Skeletal muscle cell (primary cell): ENCODE measurements at places on chromosomes 12 and 14.

- peak; percentile 76 for DNase-seq
Measured at GRCh38 chr14:33646692-33647260, 304.1 kb downstream of the EGLN3 start.

DNA sequence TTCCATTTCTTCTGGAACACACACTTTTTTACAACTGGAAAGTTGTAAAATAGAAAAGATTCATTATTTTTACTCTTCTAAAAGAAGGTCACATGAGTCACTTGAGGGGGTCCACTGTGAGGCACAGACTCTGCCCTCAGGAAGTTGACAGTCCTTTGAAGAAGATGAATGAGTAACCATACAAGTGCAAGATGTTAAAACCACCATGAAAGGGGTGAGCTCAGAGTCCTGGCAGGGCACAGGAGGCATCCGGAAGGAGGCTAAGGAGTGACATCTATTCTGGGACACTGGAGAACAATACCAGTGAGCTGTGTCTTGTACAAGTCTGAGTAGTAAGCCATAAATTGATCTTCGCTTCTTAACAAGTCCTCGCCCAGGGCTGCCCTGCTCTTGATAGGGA is 126.0 kb upstream of the FRMD6 start:
- DNase-seq: no peak

DNA sequence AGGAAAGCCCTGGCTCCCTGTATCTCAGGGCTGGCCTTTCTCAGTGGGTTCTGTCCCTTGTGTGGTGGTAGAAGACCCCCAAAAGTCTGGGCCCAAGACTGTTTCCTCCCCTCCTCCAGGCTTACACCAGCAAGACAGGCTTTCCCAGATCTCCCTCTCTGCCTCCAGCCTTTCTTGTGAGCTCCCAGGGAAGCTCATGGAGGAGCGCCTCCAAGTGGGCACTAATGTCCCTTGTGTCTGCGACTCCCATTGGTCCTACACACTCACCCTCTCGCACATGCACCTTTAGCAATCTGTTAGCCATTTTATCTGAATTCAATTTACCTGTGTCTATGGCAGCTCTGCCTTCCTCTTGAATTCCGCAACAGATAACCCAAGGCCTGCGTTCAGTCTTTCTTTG is 251.1 kb upstream of the CAND1 start:
- no peak for DNase-seq

DNA sequence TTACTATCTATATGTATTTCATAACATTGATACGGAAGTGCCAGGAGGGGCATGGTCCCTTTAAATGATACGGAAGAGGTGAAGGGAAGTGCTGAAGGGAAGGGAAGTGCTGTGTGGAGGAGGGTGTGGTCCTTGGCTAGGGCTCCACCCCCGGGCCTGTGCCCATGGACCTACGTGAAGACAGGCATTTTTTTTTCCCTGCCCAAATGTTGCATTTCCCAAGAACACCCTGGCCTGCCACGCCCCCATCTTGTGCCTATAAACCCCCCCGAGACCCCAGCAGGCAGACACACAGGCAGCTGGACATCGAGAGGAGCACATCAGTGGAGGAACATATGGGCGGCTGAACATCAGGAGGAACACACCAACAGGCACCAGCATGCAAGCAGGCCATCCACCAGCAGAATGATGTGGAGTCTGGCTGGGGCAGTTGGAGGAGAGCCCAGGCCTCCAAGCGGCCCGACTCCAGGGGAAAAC is 134.1 kb downstream of the SLC41A2 start:
- no peak for DNase-seq

GRCh38 chr14:35986219-35986573 is 160.1 kb downstream of the BRMS1L start:
- no peak for DNase-seq

DNA sequence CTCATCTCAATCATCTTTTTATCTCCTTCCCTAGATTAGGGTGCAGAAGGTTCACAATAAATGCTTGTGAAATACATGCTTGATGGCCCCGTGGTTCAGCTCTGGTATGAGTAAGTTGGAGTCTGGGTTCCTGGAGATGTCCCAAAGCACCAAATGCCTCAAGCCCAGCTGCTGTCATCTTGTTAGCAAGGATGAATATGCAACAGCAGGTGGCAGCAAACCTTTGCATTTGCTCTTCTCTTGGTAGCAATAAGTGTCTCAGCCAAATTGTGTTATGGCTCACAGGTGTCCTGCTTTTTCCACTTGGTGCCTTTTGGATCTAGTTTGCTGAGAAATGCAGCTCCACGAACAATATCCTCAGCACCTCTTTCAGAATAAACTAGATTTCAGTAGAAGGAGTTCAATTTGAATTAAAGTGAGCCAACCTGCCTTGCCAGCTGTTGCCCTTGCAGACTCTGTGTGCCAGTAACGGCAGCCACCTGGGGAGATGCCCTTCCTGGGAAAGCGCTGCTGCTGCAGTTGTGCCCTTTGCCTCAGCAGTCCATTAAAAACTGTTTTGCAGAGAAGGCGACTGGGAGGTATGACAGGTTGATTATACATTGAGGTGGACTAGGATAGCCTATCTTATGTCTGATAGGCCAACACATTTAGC is 417.3 kb downstream of the SNAPC1 start:
- DNase-seq: peak; percentile 49

DNA sequence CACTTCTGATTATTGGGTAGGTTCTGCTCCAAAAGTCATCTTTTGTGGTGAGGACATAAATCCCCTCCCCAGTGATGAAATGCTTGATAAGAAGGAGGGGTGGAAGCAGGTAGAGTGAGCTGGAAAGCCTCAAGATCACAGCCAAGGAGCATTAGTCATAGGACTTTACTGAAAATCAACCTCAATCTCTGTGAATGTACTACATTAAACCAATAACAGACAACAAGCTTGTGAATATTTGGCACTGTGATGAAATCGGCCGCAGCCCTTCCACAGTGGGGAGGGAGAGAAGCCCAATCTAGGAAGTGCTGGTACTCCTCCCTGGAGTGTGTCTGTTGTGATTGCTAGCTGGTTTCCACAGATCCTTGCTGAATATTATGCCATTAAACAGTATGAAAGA is 41.2 kb upstream of the PTCSC3 start:
- no peak for DNase-seq

- no peak for DNase-seq
Measured at GRCh38 chr12:132481345-132481744, 8.6 kb upstream of the FBRSL1 start.

GRCh38 chr14:36751106-36751505 is 89.4 kb downstream of the PAX9 start:
- no peak for DNase-seq

- DNase-seq: no peak
Measured at GRCh38 chr12:10018386-10018785, 8.0 kb downstream of the CLEC12B start.

DNA sequence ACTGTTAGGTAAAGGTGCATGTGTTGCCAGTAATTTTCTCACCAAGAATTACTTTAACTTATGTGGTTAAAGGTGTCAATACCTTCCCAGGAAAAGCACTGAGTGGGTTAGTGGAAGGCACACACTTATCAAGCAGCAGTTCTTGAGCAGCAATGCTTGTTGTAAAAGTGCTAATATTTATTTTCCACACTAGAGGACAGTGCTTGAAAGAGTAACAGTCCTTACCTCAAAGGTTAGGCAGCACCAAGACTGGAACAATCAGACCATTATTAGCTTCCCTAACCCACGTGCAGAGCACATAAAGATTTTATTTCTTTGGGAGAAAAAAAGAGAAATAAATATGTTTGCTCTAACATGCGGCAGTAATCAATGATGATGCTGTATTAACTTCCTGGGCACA is 48.8 kb upstream of the KRR1 start:
- no peak for DNase-seq

DNA sequence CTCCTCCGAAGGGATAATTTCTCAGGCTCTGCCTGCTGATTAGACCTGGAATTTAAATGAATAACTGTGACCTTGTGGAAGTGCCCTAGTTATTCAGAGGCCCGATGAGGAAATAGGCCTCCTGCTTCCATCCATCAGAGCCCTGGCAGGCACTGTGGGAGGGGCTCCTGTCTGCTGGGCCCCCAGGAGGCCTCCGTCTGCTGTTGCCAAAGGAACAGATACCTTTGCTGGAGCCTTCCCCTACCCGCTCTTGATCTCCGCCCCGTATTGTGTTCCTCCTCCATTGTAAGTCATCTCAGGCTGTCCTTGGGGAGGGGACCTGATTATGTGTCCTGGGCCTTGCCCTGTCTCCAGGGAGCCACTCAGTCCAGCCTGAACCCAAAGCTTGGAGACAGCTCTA is 112.3 kb downstream of the NRXN3 start:
- no peak for DNase-seq

- DNase-seq: no peak
Measured at GRCh38 chr12:126617312-126617711, 1552.1 kb downstream of the AACS start.

- no peak for DNase-seq
Measured at GRCh38 chr12:131002216-131002631, 48.5 kb downstream of the ADGRD1 start.

DNA sequence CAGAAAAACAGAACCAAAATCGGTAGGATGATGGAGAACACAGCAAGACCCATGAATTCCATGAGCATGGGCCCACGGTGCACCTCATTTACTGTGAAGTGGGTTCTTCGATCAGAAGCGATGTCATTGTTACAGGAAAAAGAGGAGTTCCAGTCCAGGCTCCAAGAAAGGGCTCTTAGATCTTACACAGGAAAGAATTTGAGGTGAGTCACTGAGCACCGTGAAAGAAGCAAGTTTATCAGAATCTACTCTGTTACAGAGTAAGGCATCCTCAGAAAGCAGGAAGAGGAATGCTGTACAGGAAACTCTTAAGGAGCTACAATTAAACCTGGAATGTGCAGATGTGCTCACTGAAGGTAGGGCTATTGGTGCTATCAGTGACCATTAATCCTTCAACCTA is 11.6 kb upstream of the CHFR start:
- DNase-seq: no peak

DNA sequence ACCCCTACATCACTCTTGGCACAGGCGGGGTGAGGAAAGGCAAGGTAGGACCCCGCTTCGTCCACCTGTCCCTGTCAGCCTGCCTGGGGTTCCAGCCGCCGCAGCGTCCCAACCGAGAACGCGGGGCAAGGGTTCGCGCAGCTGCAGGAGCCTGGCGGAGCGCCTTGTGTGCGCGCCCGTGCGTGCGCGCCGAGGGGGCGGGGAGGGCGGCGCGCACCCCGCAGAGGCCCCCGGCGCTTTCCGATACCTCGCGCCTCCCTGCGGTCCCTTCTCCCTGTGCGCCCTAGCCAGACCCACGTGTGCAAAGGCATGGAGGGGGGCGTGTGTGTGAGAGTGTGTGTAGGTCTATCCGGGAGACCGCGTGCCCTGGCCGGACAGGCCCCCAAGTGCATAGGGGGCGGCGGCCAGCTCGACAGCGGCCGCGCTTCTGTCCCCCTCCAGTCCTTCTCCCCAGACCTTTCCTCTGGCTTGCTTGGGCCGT is 122.4 kb downstream of the TSPAN9 start:
- DNase-seq: no peak

- DNase-seq: no peak
Measured at GRCh38 chr14:95526483-95527386, 8.1 kb upstream of the GLRX5 start.

DNA sequence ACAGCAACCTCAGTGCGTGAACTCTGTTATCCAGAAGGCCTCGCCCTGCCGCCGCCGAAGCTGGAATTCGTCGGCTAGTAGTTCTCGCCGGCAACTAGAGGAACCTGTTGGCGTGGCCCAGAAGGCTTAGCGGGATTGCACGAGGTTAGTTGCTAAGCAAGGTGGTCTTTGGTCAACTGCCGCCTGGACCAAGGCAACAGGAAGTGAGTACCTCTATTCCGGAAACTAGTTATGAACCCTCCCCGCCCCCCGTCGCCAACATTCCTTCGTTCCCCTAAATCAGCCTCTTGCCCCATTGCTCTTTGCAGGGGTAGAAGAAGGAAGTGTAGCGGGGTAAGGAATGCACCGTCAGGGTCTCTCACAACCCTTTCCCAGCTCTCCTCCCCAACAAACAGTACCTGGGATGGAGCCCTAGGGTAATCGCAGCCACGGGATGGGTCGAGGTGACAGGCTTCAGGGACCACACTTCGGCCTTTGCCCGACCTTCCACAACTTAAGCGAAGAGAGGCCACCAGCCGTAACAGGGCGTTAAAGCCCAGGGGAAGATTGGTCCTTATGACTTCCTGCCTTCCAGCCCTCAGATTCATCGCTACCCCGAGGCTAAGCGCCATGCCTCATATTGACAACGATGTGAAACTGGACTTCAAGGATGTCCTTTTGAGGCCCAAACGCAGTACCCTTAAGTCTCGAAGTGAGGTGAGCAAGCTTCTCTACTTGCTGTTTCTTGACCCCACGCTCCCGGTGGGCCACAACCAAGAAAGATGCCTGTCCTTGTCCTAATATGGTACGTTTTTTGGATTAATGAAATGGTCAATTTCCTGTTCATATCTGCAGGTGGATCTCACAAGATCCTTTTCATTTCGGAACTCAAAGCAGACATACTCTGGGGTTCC is at the start of gene GMPR2:
Gene GMPR2, plus strand, starts transcription at position 285 of the 893 bp plus-strand sequence. Its CDS starts 325 bp downstream, at position 610.
- DNase-seq: no peak

GRCh38 chr12:8950221-8950527 is 729 bp upstream of the M6PR start:
- DNase-seq: no peak

GRCh38 chr14:104644656-104645378 is 40.2 kb upstream of the TMEM179 start:
- DNase-seq: no peak

- DNase-seq: no peak
Measured at GRCh38 chr12:42541965-42542364, 47.6 kb downstream of the PRICKLE1 start.

DNA sequence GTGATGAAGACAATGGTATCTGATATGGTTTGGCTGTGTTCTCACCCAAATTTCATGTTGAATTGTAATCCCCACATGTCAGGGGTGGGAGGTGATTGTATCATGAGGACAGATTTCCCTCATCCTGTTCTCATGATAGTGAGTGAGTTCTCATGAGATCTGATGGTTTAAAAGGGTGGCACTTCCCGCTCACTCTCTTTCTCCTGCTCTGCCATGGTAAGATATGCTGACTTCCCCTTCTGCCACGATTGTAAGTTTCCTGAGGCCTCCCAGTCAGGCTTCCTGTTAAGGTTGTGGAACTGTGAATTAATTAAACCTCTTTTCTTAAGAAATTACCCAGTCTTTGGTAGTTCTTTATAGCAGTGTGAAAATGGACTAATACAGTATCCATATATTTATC is 25.6 kb upstream of the PTHLH start:
- no peak for DNase-seq

DNA sequence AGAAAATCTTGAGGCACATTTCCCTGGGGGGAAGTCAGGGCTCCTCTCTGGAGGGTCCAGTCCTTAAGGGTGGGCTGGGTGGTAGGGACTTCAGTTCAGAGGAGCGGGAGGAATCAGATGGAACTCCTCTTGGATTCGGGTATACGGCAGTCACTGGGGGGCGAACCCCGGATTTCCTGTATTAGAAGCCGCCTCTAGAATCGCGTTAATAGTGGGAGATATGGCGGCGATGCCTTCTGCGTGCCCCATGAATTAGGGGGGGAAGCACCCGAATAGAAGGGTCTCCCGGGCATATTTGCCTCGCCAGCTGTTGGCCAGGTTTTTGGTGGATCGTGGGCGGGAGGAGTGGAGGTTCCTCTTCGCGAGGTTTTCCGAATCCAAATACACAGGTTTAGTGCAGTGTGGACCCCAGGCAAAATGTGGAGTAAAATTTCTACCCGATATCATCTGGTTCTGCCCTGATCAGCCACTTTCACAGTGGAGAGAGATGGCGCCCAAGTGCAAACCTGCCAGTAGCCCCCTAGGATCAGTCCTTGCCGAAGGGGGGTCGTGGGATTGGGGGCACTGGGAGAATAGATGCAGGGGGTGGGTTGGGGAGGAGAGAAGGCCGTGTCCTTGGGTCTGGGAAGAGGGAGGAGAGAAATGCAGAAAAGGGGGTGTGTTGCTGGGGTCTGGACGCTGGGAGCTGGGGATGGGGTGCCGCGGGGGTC is 628 bp downstream of the MEG3 start:
- no peak for DNase-seq
